Bone marrow (tissue), 2 donors: ENCODE measurements at places on chromosomes 3 and 15.

- no peak for DNase-seq
Observed at GRCh38 chr3:127426444-127427153, 138.8 kb upstream of the PRR20G start.

- no peak for DNase-seq
Observed at GRCh38 chr15:78316283-78317083, 17.1 kb upstream of the SKIC8 start.

- peak; percentile 66 for DNase-seq
Observed at GRCh38 chr3:129315223-129315997, 36.7 kb downstream of the HMCES start.

- no peak for DNase-seq
Observed at GRCh38 chr3:100586832-100587231, 22.6 kb upstream of the ADGRG7 start.

DNA sequence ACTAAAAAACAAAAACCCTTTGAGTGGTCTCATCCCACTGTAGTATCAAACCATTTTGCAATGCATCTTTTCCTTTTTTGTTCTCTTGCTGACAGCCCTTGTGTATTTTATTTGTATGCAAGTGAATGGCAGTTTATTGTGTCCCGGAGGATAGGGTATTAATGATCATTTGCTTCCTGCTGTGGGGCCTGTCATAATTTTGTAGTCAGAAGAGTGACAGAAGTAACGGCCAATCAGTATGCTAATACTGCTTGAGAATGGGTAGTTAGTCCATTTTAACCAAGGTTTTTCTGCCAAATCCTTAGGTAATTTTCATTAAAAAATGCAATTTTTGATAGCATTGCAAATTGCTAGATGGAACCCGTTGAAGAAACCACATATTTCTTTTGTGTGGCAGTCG, 75.5 kb upstream of the PLSCR5 start:
- DNase-seq = no peak

GRCh38 chr15:50341616-50342136, 13.3 kb downstream of the GABPB1 start:
- no peak for DNase-seq

DNA sequence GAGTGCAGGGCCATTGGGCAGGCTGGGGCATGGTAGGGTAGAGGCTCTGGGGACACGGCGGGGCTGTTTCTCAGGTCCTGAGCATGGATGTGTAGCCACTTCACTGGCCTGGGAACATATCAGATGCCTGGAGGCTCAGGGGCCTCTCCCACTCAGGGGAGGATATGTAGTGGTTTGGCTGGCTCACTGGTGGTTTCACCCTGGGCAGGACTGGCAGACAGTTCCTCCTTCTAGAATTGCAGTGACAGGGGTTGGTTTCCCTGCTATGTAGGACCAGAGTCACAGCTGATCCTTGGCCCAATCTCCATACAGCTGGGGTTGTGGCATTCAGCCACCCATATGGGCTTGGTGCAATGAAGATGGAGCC, 4.8 kb upstream of the ARHGAP31 start:
- DNase-seq = no peak

GRCh38 chr3:193573403-193574191, 18.9 kb upstream of the ATP13A4 start:
- DNase-seq = no peak

- no peak for DNase-seq
Observed at GRCh38 chr3:148923592-148923991, 58.5 kb downstream of the CPA3 start.

DNA sequence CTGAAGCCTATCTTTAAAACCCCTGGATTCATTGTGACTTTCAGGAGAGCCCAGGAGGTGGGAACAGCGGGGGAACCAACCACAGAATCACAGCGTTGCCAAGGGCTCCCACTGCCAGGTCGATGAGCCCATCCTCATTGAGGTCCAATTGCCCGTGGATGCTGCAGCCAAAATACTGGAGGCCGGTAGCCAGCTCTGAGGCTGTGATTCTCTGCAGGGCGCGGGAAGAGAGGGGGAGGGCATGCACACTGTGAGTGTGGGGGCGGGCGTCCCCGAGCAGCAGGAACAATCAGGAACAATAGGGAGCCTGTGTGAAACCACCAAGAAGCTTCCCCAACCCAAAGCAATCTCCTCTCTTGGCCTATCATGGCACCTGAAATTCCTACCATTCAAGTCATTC, 53.4 kb downstream of the FEM1B start:
- no peak for DNase-seq

DNA sequence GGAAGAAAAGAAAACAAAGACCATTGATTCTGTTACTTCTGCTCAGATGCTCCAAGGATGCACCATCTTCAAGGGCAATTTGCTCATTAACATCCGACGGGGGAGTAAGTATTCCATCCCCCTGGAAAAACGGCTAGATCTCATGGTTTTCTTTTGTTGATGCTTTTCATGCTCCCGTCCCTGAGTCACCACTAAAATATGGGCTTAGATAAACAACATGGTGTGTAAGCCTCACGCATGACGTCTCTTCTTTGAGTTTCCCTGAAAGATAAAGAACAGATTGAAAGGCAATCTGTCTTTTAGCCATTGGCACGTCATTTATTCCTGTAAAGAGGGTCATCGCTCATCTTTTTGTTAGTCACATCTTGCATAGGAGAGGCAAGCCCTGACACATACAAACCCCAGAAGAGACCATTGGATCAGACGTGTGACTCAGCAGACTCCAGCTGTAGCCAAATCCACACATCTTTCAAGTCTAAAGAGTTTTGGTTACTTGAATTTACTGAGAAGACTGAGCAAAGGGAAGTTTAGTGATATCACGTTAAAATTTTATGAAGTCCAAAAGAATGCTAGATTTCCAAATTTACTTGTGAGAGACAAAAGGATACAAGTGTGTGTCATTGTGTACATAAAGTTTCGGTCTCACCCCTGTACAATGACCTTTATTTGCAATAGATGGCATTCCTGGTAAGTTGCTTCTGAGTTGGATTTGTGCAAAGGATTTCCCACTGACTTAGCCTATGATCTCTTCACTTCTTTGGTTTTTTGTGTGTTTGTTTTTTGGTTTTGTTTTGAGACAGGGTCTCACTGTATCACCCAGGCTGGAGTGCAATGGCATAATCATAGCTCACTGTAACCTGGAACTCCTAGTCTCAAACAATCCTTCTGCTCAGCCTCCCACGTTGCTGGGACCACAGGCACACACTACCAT, 110.5 kb downstream of the PGPEP1L start:
- no peak for DNase-seq

GRCh38 chr3:134235577-134236076, 15.0 kb downstream of the RYK start:
- DNase-seq = no peak

DNA sequence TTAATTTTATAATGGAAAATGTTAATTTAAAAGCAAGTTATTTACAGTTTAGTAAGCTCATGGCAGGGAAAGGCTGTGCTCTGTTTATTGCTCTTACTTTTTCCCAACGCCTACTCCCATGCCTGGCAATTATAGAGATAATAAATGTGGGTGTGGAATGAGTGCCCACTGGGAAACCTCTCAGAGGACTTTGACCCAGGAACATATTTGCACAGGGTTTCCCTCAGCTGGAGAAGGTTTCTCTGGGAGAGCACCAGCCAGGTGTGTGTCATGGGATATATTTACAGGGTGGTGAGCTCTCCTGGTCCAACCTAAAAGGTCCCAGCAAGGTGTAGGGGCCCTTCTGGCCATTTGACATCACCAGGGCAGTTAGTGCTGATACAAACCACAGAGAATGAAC, 27.9 kb downstream of the ZNF710 start:
- DNase-seq = no peak

DNA sequence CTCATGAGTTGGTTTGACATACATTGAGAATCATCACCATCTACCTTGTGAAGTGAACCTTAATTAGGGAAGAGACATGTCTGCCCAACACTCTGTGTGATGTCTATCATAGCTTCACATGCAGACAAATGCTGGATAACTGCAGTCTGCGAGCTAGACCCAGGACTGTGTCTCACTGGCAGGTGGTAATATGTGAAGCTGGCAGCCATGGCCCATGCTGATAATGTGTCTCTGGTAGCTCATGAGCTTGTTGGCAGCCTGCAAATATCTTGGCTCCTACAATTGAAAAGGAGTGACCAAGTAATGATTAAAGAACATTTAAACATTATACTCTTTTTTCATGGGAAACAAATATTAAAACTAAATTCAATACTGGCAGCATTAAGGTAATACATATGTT, 234.8 kb downstream of the CHST2 start:
- no peak for DNase-seq

GRCh38 chr3:178971614-178972013, 100.0 kb downstream of the ZMAT3 start:
- no peak for DNase-seq
